H7 (cell line): ENCODE measurements at places on chromosomes 5 and 9.

DNA sequence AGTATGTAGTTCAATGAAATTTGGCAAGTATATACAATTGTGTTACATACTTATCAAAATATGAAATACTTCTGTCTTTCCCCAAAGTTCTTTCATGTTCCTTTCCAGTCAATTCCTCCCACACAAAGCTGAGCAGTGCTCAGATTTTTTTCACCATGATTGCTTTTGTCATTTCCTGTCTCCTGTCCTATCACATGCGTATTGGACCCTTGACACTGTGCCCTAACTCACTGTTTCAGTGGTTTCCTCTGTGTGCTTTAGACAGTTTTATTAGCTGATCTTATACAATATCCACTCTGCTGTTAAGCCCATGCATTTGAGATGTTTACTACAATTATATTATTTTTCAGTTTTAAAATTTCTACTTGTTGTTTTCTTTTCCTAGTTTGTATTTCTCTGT is 463.6 kb upstream of the MEF2C start:
- no peak for DNase-seq

DNA sequence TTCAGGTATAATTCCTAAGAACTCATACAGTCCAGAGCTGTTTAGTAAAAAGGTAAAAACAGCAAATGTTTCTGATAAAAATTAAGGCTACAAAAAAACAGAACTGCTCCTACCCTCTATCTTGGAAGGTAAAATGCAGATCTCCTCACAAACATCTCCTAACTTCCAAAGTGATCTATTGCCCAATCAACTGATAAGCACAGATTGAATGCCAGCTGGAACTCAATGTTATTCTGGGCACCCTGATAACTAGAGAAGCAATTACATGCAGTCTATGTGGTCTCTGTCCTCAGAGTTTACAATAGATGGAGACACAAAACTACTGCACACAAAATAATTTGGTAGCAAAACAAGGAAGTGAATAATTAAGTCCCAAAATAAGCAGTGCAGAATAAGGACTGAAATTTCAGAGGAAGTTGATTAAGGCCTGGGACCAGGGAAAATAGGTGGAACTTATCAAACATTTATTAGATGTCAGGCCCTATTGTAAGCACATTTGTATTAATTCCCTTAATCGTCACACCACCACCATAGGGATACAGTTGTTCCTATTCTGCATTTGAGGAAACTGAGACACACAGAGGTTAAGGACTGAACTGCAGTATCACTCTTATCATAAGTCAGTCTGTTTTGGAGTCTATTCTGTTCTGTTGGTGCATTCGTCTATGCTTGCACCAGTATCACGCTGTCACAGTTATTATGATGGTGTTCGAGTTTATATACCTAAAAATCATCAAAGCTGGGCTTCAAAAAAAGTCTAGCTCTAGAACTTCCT is 102.2 kb upstream of the TARS1 start:
- DNase-seq = no peak

GRCh38 chr9:110887276-110887675 is 151.0 kb downstream of the LPAR1 start:
- DNase-seq = no peak

- DNase-seq = no peak
Observed at GRCh38 chr9:35353731-35354365, 136.1 kb upstream of the RUSC2 start.

- DNase-seq = no peak
Observed at GRCh38 chr9:27880156-27880555, 306.9 kb upstream of the C9orf72 start.

- DNase-seq = no peak
Observed at GRCh38 chr5:154309371-154309745, 118.8 kb downstream of the GALNT10 start.

- DNase-seq = no peak
Observed at GRCh38 chr5:152259702-152260101, 145.4 kb downstream of the NMUR2 start.

DNA sequence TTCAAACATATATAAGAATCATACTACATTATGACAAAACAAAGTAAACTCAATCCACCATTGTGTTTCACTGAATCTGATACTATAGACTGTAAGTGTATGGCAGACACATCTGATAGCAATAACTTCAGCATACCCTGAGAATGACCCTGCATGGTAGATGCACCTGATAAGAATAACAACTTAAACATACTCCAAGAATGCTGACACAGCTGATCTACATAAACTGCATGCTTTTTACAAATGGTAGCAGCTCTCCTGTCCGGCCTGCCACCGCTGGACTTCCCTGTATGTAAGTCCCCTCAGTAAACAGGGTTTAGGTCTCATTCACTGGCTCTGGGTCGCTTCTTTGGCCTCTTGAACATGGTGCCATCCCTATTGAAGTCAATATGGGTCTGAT is 100.4 kb downstream of the ANKH start:
- no peak for DNase-seq

DNA sequence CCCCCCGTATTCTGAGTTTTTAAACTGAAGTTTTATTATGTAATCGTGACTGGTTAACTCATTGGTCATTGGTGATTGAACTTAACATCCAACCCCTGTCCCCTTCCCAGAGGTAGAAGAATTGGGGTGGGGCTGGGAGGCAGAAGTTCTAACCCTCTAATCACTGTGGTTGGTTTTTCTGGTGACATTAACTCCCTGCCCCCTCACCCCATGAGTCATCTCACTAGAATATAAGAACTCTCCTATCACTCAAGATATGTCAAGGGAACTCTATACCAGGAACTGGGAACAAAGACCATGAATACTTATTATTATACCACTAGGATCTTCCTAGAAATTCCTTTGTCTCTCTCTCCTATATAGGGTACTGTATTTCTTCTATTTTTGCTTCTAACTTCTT is 52.3 kb upstream of the CAVIN4 start:
- no peak for DNase-seq

DNA sequence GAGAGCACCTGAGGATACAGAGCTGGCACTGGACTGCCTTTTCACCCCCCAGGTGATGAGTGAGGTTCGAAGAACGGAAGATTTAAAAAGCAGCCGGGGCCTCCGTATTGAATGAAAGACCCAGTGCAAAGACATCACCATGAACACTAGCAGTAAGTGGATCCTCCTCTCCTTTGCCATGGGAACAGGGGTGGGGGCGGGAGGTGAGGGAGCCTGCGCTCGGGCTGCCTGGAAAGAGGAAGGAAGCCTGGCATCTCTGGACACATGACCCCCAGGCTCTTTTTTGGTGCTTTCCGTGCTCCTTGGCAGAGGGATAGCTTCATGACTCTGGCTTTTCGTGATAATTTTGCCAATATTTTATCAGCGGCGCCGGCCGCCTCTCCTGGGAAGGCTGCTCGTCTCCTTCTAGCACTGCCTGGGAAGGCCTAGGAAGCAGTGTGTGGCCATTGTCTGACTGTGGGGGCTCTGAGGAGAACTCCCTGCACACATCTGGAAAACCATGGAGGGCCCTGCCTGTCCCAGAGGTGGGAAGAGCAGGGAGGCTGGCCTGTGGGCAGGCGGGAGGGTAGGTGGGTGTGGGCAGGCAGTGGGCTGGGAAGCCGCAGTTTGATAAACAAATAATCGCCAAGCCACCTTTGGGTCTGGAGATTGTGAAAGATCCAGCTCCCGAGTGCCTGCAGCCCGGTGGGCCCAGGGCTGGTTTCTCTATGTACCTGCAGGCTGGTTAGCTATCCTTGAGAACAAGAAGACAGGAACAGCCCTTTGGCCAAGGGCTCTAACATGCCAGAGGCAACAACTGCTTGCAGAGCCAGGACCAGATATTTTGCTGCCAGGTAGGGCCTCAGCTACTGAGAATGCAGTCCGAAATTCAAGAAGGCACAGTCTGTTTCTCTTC is 911 bp downstream of the ABLIM3 start:
- DNase-seq = peak; percentile 64

- no peak for DNase-seq
Observed at GRCh38 chr5:61048534-61048933, 103.5 kb downstream of the NDUFAF2 start.
